ENCODE measurements at places on chromosomes 5 and 9.

- DNase-seq: no peak
Observed at GRCh38 chr5:68379275-68380036, 163.9 kb downstream of the PIK3R1 start.

DNA sequence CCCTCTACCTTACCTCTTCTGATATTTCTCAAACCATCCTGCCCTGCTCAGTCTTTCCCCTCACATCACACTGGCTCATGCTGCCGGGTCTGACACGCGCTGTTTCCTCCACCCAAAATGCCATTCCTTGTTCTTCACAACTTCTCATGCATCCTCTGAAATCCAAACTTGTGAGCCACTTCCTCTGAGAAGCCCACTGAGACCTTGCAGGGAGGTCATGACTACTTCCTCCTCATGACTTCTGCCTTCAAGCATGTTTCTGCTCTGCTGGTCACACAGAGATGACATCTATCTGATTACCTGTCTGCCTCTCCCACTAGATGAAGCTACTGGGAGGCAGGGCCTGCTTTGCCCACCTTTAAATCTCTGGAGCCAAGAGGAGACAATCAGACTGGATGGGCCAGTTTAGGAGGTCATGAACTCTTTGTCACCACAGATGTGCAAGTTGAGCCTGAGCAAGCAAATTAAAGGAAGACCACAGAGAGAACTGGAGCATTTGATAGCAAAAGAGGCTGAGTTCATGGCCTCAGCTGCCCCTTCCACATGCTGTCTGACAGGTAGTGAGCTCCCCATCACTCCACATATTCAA is 119.8 kb upstream of the TBC1D2 start:
- no peak for DNase-seq

GRCh38 chr9:98516897-98517503 is 191.7 kb downstream of the GABBR2 start:
- DNase-seq: no peak

DNA sequence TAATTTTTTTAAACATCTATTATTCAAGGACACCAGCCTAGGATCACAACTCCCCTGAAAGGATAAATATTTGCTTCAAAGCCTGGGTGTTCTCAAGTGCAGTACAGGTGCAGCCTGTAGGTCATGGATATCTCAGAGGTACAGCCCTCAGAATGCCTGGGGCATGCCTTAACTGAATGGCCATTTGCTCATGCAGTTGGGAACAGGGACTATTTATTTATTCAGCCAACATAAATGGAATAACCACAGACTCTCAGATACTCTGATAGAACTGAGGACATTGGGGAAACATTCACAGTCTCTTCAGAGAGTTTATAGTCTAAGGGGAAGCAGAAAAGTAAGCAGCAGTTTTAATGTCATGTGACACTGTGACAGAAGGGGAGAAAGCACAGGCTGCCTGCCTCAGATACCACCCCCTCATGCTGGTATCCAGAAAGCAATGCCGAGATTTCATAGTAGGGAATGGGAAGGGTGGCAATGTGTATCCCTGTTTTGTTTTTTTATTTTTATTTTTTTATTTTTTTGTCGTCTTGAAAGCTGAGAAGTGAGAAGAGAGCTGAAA is 112.6 kb downstream of the MACIR start:
- DNase-seq: no peak

- DNase-seq: no peak
Observed at GRCh38 chr5:16520841-16521240, 55.2 kb upstream of the ZNF622 start.

- no peak for DNase-seq
Observed at GRCh38 chr9:137139468-137140150, 655 bp downstream of the GRIN1 start.

DNA sequence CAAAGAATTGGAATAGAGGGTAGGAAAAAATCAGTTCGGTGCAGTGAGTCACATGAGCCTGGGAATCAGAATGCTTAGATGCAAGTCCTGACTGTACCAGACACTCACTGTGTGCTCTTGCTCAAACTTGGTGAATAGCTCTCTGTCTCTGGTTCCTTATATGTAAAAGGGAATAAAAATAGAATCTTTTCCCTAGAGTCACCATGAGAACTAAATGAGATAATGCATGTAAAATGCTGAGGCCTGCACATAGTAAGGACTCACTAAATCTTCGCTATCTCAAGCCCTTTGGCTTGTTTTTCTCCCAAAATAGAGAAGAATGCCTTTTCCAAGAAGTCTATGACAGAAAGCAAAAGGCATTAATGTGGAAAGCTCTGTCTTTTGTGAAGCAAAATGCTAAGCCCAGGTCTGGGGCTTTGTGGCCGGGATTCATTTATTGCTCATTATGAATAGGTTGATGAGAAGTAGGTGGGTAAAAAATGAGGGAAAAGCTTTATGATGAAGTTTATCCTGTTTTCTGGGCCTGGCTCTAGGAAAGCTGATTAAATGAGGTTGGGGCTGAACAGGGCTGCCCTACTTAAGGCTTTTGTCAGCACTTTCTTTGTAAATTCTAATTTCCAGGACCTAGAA is 483.3 kb downstream of the DMAC1 start:
- no peak for DNase-seq

DNA sequence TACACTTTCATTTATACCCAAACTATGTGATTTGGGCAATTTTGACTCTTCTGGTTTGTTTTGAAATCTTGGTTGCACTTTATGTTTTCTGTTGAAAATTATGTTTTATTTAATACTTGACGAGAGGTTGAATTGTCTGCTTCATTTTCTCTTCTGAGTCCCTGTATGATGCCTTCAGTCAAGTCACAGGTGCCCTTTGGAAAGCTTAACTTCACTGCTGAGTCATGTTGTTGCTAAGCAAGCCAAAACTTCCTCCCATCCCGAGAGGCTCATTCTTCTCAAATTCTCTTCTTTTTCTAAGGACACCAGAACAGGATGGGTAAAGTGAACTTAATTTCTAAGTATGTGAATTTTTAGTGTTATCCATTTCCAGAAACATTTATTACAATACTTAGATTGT is 455.3 kb upstream of the PTGER4 start:
- DNase-seq: no peak

DNA sequence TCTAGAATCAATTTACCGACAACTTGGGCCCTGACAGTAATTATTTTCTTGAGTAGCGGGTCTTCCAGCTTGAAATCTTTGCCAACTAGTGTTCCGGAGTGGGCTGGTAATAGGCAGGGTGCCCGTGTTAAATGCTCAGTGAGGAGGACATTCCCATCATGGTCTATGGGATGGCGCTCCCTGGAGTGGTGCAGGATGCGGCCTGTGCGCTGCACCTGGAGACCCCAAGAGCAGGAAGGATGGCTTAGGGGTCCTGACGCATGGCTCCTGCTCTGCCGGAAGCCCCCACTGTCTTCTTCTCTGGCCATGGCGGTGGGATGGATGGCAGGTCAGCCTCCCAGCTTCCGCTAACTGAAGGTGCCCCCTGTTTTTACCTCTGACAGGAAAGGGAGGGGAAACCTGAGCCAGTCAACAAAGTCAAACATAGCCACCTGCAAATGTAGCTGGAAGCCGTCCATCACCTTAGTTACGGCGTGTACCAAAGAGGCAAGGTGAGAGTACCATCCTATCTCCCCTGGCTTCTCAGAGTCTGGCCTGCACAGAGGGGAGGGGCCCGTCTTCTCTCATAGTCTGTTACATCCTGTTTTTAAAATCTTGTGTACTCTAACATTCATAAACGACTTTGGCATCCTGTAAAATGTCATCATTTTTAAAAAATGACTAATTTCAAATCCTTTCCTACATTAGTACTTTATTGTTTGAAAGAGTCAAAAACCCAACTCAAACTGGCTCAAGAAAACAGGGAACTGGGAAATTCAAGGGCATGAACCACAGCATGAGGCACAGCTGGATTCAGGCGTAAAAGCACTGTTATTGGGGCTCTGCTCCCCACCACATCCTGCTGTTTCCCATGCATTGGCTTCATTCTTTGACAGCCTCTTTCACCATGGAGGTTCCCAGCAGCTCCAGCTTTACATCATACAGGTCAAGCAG is 28.5 kb upstream of the UNC5A start:
- no peak for DNase-seq
